ENCODE measurements at places on chromosomes 13 and 19.

GRCh38 chr13:23386533-23386932 is 47.0 kb downstream of the SACS start:
- DNase-seq: no peak

DNA sequence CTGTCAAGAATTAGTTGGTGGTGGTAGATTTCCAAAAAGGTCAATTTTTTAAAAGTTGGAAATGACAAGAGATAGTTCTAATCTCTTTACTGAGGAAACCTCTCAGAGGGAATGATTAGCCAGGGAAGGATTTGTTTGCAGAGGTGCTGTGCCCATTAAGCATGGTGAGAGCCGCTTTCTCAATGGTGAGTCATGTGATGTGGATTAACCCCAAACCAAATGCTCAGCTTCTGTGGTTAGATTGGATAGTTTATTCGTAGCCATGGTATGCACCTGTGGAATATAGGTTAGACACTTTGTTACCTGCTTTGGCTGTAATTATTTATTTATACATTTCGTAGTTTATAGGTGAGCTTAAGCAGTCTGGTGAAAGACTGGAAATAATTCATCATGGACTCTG is 7.1 kb downstream of the HNRNPM start:
- no peak for DNase-seq

DNA sequence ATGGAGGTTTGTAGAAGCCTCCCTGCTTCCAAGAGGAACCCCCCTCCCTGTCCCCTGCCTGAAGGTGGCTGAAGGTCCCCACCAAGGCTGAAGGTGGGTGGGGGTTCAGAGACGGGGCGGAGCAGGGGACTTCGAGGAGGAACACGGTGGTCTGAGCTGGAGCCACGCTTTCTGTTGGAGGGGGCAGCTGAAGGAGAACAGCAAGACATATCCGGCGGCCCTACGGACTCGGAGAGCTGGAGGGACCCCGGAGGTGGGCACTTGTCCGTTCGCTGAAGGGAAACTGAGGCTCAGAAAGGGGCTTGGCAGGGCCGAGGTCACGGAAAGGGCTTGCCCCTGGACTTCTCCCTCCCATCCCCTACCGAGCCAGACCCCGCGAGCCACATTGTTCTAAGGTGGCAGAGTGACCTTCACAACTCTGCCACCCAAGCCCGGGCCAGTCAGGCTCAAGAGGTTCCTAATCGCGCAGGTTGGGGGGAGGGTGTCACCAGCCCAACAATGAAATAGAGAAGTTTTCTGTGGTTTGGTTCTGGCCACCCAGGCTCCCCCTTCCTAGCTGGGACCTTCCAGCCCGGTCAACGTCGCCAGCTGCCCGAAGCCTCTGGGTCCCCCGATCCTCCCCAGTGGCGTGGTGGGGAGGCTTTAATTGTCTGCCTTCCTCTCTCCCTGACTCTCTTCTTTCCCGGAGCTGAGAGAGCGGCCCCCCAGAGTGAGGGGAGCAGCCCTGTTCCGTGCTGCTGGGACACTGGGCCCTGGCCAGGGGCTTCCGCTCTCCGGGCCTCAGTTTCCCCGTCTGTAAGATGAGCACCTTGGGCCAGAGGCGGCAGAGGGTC is 15.5 kb upstream of the KCNN1 start:
- DNase-seq: no peak

DNA sequence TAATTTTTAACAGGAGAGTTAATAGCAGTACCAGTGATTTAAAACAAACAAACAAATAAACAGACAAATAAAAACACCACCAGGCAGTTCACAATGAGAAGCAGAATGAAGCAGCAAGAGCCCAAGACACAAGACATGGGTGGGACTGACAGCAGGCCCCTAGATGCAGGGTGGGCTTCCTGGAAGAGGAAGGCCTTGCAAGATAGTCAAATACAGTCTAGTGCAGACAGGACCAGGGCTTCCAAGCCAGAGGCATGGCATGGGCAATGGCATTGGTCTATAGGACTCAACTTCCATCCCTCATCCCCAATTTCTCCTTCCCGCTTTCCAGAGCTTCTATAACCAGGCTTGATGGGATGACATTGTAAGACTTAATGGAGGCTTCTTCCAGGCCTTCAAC is 645.1 kb downstream of the UQCRFS1 start:
- no peak for DNase-seq

- DNase-seq: no peak
These were observed 9.5 kb upstream of the MLNR start for GRCh38 chr13:49210669-49211068.

- DNase-seq: no peak
These were observed 6.6 kb downstream of the TMEM272 start for GRCh38 chr13:51838240-51838846.

- DNase-seq: no peak
These were observed 155.6 kb downstream of the COG6 start for GRCh38 chr13:39811051-39811450.

GRCh38 chr13:84088996-84089395 is 206.7 kb upstream of the SLITRK1 start:
- no peak for DNase-seq

DNA sequence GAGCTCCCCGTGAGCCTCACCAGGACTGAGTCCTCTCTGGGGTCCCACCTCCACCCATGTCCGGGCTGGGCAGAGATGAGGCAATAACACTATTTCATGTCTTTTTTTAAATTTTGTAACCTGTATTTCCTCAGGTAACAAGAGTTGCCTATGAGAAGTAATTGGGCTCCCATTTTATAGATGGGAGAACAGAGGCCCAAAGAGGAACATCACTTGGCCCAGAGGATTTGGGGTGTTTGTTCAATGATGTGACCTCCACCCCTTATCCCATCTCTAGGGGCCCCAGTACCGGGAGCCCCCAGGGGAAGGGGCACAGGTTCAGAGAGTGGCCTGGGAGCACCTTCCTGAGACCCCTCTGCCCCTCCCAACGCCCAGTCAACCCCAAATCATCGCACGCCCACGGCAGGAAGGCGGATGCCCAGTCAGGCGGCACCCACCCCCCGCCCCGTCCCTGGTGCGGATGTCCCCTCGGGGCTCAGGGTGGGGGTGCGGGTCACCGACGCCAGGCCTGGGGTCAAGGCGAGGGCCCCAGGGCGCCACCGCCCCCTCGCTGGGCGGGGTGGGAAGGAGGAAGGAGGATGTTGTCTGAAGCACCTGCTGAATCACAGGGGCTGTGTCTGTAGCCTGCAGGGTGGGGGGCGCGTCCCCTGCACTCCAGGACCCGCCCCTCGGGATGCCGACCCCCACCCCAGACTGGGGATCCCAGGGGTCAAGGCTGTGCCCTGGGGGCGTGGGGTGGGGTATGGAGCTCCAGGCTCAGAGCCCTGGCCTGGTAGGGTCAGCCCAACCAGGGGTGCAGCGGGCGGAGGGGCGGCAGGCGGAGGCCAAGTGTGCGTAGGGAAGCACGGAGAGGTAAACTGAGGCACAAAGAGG is 9.0 kb upstream of the CIRBP start:
- DNase-seq: peak; percentile 72

DNA sequence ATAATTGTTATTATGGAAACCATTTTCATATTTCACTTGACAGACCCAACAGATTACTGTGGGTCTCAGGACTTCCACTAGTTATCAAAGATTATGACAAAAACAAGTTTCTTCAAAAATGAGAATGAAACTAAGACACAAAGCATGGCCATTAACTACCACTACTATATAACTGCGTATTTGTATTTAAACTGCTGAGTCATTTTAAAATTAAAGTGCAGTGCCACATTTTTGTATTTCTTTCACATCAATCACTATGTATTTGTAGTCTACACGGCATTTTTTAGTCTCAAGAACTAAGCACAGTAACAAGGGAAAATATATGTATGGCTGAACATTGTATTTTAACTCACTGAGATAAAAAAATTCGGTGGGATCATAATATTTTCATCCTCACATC is 10.1 kb upstream of the KLF12 start:
- DNase-seq: no peak

GRCh38 chr19:5534787-5535586 is 32.8 kb downstream of the TINCR start:
- DNase-seq: no peak

- no peak for DNase-seq
These were observed 61.1 kb downstream of the SLC15A1 start for GRCh38 chr13:98691360-98691759.

DNA sequence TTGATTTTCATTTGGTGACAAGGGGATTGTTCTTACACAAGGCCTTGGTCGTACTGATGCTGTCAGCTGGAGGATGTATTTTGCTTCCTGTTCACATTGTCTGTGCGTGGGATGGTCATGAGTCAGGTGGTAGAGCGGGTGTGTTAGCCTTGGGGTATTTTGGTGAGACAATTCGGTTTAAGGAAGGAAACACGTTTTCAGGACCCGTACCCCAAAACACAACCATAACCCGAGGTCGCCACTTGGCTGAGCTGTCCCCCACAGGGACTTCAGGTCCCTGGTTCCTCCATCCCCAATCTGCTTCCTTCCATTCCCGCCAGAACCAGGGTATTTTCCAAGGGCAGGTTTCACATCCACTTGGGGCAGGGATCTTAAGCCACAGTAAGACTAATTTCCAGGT is 15.0 kb downstream of the MYO9B start:
- DNase-seq: no peak

DNA sequence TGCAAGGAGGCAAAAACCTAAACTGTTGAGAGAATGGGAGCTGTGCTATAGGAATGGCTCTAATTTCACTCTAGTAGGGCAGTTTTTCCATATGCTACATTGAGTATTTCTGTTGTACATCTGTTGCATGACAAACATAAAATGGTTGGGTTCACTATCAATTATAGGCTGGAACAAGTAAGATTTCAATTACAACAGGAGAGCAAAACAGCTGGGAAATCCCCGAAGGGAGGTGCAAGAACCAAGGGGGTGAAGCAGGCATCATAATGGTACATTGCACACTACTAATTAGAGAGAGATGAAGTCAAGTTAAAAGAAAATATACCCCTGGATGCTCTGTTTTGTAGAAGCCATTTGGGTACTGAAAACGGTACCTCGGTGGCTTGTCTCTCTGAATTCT is 389.5 kb downstream of the PCDH9 start:
- DNase-seq: no peak

GRCh38 chr13:110372676-110373075 is 65.6 kb downstream of the COL4A2 start:
- DNase-seq: no peak

- no peak for DNase-seq
These were observed 30.0 kb downstream of the TSSK6 start for GRCh38 chr19:19485161-19485997.

- DNase-seq: peak; percentile 56
These were observed 1.1 kb downstream of the PIP5K1C start for GRCh38 chr19:3698974-3699740.

DNA sequence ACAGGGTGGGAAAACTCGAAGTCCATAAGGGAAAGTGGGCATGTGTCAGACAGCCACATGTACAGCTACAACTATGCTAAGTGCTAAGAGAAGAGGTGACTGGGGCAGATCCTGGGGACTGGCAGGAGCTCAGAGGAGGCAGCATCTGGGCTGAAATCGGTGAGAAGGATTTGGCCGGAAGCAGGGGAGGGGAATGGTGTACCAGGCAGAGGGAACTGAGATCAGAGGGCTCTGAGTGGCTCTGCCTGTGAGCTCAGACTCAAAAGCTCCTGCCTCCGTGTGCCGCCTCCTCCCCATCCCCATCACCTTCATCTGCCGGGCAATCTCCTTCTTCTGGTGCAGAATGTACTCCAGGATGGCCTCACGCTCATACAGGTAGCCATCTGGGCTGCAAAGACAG is 21.8 kb downstream of the NOSIP start:
- peak; percentile 77 for DNase-seq

DNA sequence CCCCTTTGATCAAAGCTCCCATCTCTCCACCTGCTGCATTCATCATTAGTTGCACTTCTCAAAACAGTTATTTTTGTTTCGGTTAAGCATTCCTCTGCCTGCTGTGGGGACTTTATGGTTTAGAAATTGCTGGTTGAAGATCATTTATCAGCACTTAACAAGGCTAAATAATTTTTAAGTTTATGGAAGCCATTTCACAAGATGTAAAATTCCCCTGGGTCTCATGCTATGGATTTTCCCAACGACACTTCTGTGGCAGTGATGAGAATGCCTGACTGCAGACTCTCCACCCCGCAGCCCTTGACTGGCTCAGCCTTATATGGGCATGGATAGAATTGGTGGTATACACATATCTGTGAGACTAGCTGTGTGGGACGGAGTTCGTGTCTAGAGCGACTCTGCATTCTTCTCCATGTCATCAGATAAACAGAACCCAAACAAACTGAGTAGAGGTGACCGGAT is 52.8 kb downstream of the COL4A2 start:
- DNase-seq: no peak

- no peak for DNase-seq
These were observed 4.6 kb upstream of the EPN1 start for GRCh38 chr19:55670280-55671053.

DNA sequence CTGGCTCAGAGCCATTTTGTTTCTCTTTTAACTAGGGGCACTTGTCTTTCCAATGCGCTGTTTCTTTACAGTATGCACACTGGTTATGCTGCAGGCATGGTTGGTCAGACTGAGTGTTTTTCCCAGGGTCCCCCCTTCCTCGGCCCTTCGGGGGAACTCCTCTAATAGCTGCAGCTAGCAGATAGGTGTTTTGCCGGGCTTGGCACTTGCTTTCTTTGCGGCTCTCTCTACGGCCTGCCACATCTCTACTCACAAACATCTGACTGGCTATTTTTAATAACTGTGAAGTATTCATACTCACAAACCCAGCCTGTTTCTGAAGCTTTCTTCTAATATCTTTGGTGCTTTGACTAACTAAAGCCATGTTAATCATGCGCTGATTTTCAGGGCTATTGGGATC is 89.4 kb downstream of the SLC25A15 start:
- no peak for DNase-seq

DNA sequence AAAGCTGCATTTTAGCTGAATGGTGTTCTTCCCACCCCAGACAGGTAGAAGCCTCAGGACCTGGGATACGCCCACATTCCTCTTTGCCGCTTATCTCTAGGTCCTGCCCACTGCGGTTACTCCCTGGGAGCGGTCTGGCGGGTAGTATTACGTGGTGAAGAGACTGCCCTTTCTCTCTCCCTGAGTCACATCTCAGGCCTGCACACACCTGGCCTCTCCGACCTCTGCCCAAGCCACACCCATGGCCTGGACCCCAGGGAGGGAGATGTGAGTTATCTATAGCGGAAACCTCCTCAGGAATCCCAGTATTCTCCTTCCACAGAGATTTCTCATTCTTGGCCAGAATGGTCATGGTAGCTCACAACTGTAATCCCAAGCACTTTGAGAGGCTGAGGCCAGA is 17.3 kb downstream of the RHPN2 start:
- no peak for DNase-seq

DNA sequence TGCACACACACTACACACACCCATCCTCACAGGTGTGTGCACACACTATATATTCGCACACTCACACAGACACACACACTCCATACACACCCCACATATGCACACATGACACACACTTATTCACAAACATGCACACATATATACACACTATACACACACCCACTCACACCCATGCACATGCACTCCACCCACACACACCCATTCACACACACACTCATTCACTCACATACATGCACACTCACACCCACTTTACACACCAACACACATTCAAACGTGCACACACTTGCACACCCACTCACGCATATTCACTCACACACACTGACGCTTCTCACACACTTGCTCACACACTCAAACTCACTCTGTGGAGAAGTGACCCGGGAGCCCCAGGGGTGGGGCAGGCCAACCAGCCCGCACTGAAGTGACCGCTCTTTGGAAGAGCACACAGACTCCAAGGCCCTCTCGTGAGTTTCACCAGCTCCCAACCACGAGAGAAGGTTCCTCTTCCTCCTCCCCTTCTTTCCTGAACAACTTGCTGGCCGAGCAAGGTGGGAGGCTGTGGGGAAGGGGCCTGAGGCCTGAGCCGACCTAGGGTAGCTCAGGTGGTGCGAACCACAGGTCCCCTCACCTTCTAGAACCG is 86.1 kb upstream of the TM9SF2 start:
- DNase-seq: no peak

- DNase-seq: no peak
These were observed 2.2 kb upstream of the MYADM start for GRCh38 chr19:53865523-53865917.
